ENCODE measurements at places on chromosomes 5 and 9.

DNA sequence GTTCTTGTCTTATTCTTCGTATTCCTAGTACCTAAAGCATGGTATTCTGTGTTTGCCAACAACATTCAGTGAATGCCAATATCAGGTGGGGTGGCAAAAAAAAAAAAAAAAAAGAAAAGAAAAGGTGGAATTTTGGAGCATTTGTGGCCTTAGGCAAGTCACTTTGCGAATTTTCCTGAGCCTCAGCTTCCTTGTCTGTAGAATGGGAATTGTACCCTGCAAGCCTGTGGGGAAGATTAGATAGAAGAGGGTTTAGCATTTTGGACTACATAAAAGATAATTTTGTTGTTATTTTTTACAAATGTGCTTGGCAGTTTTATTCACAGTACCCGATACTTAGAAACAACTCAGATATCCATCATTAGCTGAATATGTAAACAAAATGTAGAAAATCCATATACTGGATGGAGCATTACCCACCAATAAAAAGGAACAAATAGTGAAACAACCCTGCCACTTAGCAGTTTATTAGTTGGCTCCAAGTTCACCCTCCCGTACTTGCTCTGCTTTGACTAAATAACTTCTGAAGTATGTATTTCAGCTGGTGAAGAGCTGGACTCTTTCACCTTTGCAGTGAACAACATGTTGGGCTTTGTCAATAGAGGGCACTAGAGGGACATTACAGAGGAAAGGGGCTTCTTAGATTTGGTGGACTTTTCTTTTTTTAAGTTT, 13.6 kb downstream of the UBE2D2 start:
- no peak overlapping the region for H3K27ac ChIP-seq
- peaks cover 5% of the 10 kb centered on the region for H3K36me3 ChIP-seq
- no peak overlapping the region for H3K4me3 ChIP-seq
- no peaks in the 10 kb centered on the region for H3K27me3 ChIP-seq

- H3K27ac ChIP-seq = no peak overlapping the region
- peaks cover 15% of the 10 kb centered on the region for H3K36me3 ChIP-seq
- no peaks in the 10 kb centered on the region for H3K27me3 ChIP-seq
- no peaks in the 10 kb centered on the region for H3K4me1 ChIP-seq
- no peak for DNase-seq
Observed at GRCh38 chr5:87398981-87399614, 13.6 kb downstream of the CCNH start.

DNA sequence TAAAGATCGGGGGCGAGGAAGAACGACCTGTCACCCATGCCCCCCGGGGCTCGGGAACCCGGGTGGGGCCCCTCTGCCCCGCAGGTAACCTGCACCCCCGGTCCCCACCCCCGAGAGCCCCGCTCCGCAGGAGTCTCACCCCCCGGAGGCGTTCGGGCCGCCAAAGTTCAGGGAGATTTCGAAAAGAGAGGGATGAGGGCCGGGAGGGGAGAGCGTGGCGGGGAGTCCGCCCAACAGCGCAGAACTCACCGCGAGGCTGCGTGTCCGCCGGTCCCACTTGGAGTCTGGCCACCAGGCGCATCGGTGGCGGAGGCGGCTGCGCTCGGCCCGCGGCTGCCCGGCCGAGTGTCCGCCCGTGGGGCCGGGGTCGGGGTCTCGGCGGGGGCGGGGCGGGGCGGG, at the start of gene PHF19:
PHF19 (minus strand) TSS at position 347 of the 399 bp plus-strand sequence. CDS start 2,447 bp downstream, outside the sequence.
- no peak for DNase-seq
- peak within 1 kb of the TSS; percentile 63 for H3K27ac ChIP-seq
- H3K4me3 ChIP-seq = peak within 1 kb of the TSS; percentile 85
- peaks cover 31% of the 10 kb centered on the region for H3K36me3 ChIP-seq
- H3K27me3 ChIP-seq = peaks cover 3% of the 10 kb centered on the region

DNA sequence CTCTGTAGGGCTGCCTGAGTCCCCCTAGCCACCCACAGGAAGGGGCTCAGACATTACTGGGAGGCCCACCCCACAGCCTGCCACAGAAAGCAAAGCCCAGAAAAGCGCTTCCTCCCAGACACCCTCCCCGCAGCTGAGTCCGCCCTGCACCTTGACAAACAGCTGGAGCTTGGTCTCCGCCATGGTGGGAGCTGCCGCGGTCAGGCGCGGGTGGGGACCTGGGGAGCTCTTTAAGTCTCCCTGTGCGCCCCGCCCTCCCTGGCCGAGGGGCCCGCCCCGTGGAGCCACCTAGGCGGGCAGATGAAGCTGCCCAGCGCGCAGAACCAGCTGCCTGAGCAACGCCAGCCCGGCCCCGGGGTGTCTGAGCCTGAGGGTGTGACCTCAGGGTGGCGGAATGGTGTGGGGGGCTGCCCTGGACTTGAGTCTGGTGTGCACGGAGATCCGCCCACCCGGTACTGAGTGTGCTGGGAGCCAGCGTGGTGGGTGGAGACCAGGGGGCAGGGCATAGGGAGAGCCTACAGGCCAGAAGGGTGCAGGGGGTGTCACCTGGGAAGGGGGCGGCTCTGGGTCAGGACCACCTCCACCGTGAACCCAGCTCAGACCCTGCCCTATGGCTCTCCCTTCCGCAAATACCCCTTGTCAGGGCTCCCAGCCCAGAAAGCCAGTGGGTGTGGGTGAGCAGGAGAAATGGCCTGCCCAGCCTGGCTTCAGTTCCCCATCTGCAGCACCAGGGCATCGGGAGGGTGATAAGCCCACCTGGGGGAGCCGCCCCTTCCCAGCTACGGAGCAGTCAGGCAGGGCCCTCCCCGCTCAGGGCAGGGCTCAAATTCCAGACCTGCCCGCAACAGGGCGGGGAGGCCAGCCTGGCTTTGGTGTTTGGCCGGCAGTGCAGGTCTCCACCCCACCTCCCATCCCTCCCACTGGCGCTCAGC, at the start of gene CLIC3:
CLIC3 (minus strand) TSS at position 208 of the 932 bp plus-strand sequence; CDS start at position 183, 25 bp downstream.
- no peaks in the 10 kb centered on the region for H3K27me3 ChIP-seq
- peaks cover 19% of the 10 kb centered on the region for H3K4me1 ChIP-seq
- peaks cover 6% of the 10 kb centered on the region for H3K36me3 ChIP-seq
- no peak for DNase-seq
- H3K4me3 ChIP-seq = peak within 1 kb of the TSS; percentile 23
- H3K27ac ChIP-seq = no peak within 1 kb of the TSS

DNA sequence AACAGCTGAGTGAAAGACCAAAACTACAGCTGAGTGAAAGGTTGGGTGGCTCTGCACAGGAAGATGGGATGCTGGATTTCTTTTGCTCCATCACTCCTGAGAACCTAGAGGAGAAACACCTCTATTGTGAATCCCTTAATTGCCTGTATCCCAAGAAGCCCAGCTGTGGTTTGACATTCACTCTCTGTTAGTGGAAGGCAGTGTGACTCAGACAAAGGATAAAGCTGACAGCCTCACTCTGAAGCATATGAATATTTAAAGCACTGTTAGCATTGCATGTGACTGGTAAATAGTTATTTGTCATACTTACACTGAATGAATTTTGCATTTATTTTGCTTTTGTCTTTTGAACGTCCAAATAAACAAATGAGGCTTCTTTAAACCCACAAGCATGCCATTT, 367.1 kb upstream of the RIOK2 start:
- peak; percentile 17 for DNase-seq
- H3K4me1 ChIP-seq = peaks cover 15% of the 10 kb centered on the region
- no peak overlapping the region for H3K4me3 ChIP-seq

DNA sequence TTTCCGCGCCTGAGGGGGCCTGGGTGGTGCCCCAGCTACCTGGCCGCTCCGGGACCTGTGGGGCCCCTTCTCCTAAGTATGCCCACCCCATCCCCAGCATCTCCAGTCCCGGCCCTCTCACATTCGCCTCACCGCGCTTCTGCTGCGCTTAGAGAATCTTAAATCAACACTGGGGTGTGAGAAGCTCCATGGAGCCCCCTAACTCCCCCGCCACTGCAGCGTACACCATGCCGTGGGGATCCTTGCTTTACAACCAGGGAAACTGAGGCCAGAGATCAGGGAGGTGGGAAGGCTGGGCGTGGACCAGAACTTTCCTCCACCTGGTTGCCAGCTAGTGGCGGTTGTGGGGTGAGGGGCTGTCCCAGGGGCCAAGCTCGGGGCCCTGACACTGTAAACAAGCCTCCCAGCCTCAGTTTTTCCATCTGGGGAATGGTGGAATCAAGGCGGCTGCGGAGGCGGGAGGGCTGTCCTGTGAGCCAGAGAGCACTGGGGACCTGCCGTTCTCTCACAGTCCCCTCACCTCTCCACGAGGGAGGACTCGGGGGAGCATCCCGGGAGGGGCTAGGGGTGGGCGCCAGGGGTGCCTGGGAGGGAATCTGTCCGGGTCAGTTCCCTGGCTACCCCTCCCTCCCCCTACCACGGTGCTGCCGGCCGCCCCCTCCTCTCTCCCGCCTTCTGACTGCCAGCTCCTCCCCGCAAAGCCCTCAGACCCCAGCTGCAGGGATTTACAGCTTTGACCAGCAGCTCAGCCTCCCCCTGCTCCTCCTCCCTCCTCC, 161.2 kb downstream of the C9orf50 start:
- H3K4me3 ChIP-seq = no peak overlapping the region
- no peaks in the 10 kb centered on the region for H3K36me3 ChIP-seq
- no peaks in the 10 kb centered on the region for H3K27me3 ChIP-seq

DNA sequence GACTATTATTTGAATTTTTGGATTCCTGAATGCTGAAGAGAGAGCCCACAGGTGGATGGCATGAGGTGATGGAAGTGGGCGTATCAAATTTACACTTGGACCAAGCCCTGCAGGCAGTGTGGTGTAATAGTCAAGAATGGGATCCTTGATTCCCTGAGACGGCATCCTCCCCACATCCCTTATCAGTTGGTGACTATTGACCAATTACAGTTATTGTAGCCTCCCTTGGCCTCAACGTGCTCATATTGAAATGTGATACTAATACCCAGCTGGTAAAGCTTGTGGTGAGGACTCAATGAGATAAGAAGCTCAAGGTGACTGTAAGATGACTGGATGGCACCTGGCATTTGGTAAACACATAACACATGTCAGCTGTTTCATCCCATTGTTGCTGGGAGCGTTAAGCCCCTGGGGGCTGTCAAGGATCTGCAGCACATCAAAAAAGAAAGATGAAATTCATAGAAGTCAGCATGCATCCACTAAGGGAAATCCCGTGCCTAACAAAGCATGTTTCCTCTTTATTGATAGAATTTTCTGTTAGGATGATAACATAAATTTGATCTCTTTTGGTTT, 65.6 kb upstream of the IRX2 start:
- no peaks in the 10 kb centered on the region for H3K36me3 ChIP-seq
- H3K27ac ChIP-seq = no peak overlapping the region
- no peaks in the 10 kb centered on the region for H3K27me3 ChIP-seq
- DNase-seq = no peak

DNA sequence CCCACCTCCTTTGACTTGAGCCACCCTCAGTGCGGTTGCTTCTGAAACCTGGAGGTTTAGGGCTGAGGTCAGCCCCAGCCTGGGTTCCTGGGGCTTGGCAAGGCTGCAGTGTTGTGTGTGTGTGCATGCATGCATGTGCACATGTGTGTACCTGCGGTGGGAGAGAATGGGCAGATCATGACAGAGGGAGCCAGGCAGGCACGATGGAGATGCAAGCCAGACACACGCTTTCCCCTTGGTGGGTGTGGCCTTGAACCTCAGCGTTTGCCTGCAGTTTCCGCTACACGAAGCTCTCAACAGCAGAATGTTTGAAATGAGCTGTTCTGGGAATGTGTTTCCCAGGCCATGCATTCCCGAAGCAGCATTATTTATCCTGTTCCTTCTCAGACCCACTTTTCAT, 65.9 kb upstream of the RAPGEF1 start:
- DNase-seq = no peak
- peaks cover 26% of the 10 kb centered on the region for H3K27me3 ChIP-seq
- H3K4me3 ChIP-seq = no peak overlapping the region
- H3K4me1 ChIP-seq = peaks cover 10% of the 10 kb centered on the region
- H3K36me3 ChIP-seq = no peaks in the 10 kb centered on the region

- no peaks in the 10 kb centered on the region for H3K27me3 ChIP-seq
- H3K36me3 ChIP-seq = no peaks in the 10 kb centered on the region
- DNase-seq = no peak
- no peak overlapping the region for H3K27ac ChIP-seq
Observed at GRCh38 chr5:93704996-93705395, 36.4 kb downstream of the POU5F2 start.

DNA sequence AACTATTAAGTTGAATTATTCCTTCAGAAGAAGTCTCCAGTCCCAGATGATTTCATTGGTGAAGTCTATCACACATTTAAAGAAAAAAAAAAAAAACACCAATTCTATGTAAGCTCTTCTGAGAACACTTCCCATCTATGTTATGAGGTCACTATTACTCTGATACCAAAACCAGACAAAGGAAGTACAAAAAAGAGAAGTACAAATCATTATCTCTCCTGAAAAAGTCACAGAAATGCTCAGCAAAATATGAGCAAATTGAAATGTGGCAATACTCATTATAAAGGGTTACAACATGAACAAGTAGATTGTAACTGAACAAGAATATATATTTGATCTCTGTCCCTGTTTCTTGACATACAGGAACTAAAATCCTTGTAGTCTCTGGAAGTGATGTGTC, 280.4 kb downstream of the TLE1 start:
- H3K4me1 ChIP-seq = no peaks in the 10 kb centered on the region
- H3K36me3 ChIP-seq = no peaks in the 10 kb centered on the region
- no peak overlapping the region for H3K27ac ChIP-seq
- no peaks in the 10 kb centered on the region for H3K27me3 ChIP-seq
- no peak overlapping the region for H3K4me3 ChIP-seq

GRCh38 chr5:14915291-14915952, 43.8 kb upstream of the ANKH start:
- no peak for DNase-seq
- peaks cover 15% of the 10 kb centered on the region for H3K27me3 ChIP-seq
- no peak overlapping the region for H3K4me3 ChIP-seq
- H3K4me1 ChIP-seq = no peaks in the 10 kb centered on the region
- no peak overlapping the region for H3K27ac ChIP-seq
